ENCODE measurements at places on chromosomes 16 and 17.
A peak's percentile ranks its signal among the peaks of the same experiment; 100 is the strongest.

DNA sequence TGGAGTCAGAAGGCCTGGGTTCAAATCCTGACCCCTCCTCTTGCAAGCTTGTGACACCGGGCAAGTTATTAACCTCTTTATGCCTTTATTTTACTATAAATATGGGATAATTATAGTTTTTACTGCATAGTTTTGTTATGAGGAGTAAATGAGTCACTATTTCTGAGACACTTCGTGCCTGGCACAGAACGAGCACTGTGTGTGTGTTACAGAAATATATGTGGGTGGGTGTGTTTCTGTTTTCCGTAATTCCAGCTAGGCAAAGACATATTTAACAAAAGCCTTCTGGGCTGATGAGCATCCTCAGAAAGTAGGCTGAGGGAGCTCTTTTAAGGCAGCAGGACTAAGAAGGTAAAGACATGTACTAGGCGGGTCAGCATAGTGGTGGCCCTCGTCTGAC lies 417.9 kb downstream of the MAF start:
- no peak for DNase-seq

DNA sequence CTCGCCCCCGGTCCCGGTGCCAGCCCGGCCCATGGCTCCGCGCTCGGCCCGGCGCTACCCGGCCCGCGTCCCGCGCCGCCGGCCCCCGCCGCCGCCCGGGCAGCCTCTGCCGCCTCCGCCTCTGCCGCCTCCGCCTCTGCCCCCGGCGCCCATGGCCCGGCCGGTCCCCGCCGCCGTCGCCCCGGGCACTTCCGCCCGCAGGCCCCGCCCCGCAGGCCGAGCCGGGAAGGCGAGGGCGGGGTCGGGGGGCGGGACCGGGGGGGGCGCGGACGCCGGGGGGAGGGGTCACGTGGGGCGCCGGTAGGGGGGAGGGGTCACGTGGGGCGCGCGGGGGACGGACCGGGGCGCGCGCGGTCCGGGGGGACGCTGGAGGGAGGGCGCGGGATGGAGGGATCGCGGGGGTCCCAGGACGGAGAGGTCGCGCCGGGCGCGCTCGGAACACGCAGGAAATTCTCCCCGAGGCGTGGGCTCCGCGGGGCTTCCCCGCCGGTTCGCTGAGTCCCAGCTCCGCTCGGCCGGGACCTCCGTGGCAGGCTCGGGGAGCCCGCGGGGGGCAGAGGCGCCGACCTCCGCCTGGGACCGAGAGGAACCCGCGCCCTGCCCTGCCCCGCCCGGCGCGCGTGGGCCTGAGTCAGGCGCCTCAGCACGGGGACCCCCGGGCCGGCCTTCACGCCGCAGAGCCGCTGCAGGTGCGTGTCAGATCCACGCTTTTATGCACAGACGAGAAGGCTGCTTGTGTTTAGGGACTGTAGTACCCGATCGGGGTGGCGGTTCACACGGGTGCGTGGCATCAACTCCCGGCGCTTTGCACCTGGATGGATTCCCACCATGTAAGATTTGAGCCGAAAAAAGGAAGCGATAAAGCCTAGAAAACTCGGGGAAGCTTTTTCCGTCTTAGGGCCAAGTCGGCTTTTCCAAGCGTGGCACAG lies at the start of gene PGAP6:
TSS of gene PGAP6 (minus strand) at position 190 of the 929 bp plus-strand sequence. CDS start at position 33, 157 bp downstream.
- peak; percentile 58 for DNase-seq

DNA sequence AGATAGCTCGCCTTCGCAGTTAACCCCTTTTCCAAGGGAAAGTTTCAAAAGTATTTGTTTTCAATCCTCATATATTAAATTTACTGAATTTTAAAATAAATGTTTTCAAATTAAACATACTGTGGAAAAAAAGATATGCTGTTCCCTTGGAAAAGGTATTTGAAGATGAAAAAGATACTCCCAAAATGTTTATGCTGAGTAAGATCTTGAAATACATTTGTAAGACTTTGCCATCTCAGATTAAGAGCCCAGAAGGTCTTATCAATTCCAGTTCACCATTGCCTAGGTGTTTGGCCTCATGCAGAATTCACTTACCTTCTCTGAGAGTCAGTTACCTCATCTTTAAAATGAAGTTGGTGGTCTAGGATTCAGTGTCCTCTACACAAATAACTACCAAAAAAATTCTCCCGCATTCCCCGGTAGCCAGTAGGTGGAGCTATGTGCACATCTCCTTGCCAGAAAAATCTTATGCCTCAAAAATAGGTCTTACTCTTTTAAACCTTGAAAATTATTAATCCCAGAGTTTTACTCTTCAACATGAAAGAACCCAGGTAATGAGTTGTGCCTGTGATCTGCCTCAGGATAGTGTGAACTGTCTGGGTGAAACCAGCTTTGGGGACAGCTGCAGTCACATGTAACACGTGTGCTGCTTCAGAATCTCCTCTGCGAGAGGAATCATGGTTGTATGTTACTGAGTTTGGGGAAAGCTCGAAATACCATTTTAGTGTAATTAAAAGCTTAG lies 178.3 kb downstream of the MRTFB start:
- DNase-seq, result peak; percentile 25

- no peak for DNase-seq
Measured at GRCh38 chr16:54193665-54194333, 92.8 kb downstream of the IRX3 start.

DNA sequence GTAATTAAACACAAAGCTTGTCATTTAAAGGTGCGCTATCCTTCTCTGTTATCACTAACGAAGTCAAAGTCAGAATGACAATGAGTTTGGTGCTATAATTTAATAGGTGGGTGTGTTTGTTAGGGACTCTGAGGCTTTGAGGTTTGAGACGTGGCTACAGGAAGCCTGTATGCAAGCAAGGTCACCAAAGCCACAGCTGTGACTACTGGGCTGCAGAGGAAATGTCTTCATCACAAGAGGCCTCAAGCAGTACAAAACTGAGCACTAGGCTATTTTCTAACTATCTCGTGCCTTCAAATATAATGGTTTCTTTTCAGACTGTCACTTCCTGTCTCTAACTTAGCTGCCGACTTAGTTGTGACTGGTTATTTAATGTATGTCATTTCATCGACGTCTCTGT lies 141.2 kb downstream of the AATF start:
- peak; percentile 67 for DNase-seq

DNA sequence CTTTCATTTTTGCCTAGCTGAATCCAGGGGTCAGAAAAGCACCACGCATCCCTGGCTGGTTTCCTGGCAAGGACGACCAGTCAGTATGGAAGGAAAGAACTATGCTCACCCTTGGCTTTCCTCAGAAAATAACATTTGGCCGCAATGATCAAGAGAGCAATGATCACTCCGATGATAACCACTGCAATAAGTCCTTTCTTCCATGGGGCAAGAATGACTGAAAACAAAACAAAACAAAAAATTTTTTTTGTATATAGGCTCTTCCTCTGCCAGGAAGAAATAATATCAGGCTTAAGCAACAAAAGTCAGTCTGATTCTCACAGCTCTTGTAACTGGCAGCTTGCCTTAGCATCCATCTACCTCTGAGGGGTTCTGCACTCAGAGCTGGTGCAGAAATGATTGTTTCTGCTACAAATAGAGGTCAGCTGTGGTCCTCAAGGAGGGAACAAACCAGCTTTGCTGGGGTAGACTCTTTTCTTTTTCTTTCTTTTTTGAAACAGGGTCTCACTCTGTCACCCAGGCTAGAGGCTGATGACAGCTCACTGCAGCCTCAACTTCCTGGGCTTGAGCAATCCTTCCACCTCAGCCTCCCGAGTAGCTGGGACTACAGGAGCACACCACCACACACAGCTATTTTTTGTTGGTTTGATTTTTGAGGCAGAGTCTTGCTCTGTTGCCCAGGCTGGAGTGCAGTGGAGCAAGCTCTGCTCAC lies 35.7 kb downstream of the PECAM1 start:
- no peak for DNase-seq

DNA sequence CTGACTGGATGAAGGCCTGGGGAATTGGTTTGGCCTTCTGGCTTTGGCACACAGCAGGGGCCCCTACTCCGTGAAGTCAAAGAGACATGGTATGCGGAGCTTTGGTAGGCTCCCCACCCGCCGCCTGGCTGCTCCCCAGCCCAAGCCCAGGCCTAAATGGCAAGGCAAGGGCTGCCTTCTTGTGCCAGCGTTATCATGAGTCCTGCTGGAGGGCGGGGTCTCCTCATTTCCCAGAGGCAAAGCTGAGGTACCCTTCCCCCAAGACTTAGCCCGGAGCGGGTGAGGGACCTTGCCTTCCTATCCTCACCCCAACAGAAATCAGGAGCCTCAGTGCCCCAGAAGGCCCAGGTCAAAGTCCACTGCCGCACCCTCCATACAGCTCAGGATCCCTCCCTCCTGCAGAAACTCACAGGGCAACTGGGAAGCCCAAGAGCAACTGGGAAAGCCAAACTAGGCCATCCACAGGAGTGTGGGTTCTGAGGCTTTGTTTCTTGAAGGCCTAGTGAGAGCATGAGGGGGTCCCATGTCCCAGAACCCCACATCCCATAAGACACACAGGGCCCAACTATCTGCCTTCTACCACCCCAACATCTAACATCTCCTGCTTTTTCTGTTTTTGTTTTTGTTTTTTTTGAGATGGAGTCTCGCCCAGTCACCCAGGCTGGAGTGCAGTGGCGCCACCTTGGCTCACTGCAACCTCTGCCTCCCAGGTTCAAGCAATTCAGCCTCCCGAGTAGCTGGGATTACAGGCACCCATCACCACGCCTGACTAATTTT lies 9.3 kb downstream of the PGAP3 start:
- DNase-seq, result no peak

DNA sequence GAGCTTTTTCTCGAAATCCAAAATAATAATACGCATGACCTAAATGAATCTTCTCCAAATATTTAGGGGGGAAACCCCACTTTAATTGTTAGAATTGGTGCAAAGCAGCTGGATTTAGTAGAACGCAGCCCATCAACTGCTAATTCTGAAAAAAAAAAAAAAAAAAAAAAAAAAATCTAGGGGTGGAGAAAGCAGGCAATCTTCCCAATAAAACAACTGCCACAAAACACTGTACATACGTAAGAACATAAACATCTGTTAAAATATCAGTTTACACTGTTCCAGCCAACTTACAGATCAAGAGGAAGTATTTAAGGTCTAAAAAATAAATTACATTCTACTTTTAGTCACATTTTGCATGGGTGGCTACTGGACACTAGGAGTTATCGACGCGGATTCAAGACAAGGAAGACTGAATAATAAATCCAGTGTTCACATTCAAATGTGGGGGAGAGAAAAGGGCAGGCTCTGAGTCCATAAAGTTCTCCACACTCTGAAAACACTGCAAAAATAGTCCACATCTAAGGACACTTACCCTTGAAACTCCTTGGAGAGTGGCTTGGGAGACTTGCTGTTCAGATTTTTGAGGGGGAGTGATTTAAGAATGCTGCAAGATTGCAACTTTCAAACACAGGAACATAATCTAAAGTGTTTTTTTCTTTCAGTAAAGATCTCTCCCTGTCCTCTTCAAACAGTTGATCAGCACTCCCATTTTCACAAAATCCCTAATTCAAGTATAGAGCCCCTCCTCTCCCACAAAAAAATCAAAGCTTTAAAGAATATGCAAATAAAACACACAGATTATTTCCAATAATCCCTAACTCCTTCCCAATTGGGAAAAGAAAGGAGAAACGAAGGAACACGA lies 1.3 kb downstream of the APPBP2 start:
- no peak for DNase-seq

DNA sequence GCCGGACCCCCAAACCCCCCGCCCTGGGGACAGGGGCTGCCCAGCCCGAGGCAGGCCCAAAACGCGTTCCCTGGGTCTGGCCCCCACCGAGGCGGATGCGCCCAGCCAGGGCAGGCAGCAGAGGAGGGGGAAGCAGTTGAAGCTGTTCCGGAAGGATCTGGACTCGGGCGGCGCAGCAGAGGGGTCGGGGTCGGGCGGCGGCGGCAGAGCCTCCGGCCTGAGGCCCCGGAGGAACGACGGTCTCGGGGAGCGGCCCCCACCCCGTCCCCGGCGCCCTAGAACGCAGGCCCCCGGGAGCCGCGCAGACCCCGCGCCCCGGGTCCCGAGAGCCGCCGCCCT lies 22.9 kb upstream of the ZFPM1 start:
- DNase-seq, result no peak

DNA sequence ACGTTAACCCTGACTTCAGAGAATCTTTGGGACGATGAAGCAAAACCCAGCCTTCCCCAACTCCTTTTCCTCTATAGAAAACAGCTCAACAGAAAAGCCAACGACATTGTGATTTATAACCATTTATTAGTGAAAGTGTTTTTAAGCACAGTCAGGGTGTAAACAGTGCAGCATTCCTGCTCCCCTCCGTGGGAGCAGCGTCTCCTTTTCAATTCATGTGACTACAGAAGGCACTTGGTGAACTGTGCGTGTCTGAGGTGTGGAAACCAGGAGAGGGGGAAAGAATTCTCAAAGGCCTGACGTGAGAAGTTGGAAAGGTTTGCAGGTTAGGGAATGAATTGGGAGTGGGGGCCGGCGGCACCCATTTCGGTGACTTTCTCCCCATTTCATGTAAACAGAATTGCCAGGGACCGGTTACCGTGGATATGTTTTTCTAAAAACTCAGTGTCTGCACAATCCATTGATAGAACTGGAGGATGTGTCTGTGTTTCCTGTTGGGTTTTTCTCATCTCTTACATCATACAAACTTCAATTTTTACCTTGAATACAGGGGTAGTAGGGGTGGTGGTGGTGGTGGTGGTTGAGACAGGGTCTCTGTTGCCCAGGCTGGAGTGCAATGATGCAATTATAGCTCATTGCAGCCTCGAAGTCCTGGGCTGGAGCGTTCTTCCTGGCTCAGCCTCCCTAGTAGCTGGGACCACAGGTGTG lies 53.1 kb downstream of the NDE1 start:
- DNase-seq, result no peak

- DNase-seq, result no peak
Measured at GRCh38 chr16:84121007-84121406, 4.3 kb upstream of the MBTPS1 start.

GRCh38 chr16:12618515-12618914 lies 185.2 kb downstream of the CPPED1 start:
- no peak for DNase-seq

GRCh38 chr16:81493755-81494433 lies 49.3 kb downstream of the CMIP start:
- DNase-seq, result no peak

DNA sequence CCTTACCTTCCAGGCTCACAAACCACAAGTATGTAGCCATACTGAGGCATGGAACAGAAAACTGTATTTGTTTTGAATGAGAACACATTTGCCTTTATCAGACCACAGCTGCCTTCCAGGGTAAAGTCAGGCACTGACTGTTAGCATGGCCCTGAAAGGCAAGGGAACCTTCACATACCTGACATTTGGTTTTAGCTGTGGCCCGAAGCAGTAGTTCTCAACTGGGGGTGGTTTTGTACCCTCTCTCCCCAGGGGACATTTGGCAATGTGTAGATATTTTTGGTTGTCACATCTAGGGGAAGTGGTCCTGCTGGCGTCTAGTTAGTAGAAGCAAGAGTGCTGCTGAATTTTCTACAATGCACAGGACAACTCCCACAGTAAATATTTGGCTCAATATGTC lies 9.2 kb downstream of the HERPUD1 start:
- no peak for DNase-seq

- peak; percentile 46 for DNase-seq
Measured at GRCh38 chr17:81926451-81927151, 934 bp downstream of the MAFG start.

DNA sequence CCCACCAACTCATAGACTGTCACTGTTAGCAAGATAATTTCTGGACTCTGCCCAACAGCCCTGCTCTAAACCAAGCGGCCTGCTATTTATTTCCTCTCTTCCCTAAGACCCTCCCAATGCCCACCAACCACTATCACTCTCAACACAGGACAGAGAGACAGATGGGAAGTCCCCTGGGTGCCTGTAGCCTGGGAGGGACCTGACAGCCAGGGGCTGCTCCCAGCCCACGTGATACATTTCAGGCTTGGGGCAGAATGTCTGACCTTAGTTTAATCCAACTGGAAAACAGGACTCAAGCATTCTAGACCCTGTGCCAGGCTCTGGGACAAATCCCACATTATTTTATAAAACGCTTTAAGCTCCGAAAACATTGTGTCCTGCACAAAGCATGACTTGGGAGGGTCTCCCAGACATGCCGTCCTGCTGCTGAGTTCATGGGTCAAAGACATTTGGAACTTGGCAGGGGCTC lies 23.6 kb downstream of the XYLT1 start:
- DNase-seq, result no peak

Data from central memory CD4-positive, alpha-beta T cell (primary cell).